Muscle of back (tissue), 13 donors: ENCODE measurements at places on chromosomes 5 and 9. TPM values are rescaled to one million over a fixed set of nuclear protein-coding genes. Genes with fewer than 3 reads are reported as not detected.

DNA sequence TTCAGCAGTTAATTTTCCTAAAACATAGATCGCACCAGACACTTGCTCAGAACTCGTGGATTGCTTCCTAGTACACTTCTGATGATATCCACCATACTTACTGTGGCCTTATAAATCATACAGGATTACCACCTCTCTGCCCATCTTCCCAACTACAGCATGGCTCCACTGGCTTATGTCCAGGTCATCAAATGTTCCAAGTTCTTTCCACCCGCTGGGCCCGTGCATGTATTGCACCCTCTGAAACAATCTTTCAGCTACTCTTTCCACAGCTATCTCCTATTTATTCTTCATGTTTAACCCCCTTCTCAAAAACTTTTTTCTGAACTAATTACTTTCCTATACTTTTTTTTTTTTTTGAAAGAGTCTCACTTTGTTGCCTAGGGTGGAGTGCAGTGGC, 18.5 kb downstream of the FBXW2 start:
- no peak for DNase-seq

DNA sequence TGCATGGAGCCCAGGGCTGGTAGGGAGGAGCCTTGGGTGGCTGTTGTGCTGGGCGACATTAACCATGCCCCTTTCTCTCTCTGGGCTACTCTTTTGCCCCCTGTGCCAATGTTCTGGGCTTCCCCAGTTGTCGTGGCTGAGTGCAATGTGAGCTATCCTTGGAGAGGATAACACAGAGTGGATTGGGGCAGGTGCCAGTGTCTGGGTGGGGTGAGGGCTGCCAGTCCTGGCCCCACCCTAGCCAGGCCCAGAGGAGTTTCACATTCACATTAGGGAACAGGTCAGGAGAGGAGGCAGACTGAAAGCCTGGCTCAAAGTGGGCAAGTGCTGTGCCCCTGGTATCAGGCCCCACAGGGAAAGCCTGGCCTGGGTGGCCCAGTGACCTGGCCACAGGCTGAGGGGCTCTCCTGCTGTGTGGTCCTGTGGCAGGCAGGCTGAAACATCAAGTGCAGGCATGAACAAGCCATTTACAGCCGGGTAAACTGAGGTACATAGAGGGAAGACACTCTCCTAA, 7.5 kb upstream of the NDST1 start:
- DNase-seq, result no peak

STOML2 gene
- polyA plus RNA-seq, result 76.0 TPM

DNA sequence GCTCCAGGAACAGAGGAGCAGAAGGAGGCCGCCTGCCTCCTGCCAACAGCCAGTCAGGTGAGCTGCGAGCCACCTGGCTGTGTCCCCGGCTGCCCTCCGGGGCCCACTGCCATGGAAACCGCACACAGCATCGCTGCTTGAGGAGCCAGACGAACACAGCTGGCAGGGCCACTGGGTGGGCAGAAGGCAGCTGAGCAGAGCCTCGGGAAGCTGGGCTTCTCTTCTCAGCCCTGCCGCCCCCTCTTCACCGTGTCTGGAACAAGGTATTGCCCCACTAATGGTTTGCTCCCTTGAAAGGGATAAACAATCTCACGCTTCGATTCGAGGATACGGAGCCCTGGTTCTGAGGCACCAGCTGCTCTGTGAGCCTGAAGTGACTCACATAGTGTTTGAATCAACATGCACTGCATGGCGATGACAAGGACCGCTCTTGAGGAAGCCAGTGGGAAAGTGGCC, 63.7 kb upstream of the RUFY1 start:
- DNase-seq, result no peak

HTR4 gene
- not detected for polyA plus RNA-seq

DNA sequence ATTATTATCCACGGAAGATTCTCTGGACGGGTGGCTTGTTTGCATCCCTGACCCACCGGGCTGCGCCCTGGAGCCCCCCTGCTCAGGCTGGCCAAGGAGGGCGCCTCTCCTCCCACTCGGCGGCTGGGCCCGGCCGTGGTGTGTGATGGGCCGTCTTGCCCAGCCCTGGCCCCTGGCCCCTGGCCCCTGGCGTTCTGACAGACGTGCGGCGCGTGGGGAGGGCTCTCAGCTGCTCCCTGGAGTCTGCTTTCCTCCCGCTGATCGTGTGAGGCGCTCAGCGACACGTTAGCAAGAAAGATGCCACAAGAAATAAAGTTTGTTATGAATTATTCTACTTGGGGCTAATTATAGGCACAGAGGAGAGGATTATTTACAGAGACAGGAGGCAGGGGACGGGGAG, 33.3 kb downstream of the UNC5A start:
- no peak for DNase-seq

NR6A1 gene
- polyA plus RNA-seq, result 1.1 TPM

LCN9 gene
- polyA plus RNA-seq, result not detected

GRCh38 chr9:134065612-134066419, 2.0 kb downstream of the BRD3 start:
- DNase-seq, result no peak

- no peak for DNase-seq
Observed at GRCh38 chr5:130279386-130279785, 375.1 kb downstream of the CHSY3 start.

GRCh38 chr5:1959725-1960581, 77.2 kb upstream of the IRX4 start:
- DNase-seq, result no peak

DNA sequence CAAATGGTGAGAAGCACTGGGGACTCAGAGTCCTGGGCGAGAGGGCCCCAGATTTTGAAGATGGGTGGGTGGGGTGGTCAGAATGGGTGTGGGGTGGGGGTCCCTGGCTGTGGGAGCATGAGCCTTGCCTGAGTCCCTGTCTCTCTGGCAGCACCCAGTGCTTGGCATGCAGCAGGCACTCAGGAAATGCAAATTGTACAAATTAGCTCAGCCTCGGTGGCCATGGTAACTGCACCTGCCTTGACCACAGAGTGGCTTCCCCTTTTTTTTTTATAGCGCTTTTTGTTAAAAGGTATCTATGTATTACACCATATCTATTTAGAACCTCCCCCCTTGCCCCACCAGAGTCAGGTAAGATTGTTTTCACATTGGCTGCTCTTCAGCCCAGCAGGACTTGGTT, 19.2 kb upstream of the PITX1 start:
- no peak for DNase-seq

- DNase-seq, result no peak
Observed at GRCh38 chr5:53318303-53318702, 162.1 kb upstream of the FST start.

GRCh38 chr5:124752854-124753720, 6.6 kb upstream of the ZNF608 start:
- no peak for DNase-seq

DNA sequence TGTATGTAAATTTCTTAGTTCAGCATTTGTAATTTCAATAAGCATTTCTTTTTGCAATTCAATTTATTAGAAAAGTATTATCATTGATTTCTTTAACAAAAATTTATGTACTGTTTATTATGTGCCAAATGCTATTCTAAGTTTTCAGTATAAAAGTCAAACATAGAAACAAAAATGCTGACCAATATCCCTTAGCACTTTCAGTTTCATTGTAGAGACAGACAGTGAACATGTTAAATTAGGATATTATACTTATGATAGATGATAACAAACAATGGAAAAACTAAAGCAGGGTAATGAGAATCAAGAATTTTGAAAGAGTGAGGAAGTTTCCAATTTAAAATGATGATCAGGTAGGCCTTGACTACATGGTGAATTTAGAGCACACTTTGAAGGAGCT, 1106.0 kb downstream of the TAF11L14 start:
- no peak for DNase-seq

MSX2 gene
- 0.52 TPM for polyA plus RNA-seq
